ENCODE measurements at places on chromosomes 3 and 15. TPM values are rescaled to one million over a fixed set of nuclear protein-coding genes. Genes with fewer than 3 reads are reported as not detected.

DNA sequence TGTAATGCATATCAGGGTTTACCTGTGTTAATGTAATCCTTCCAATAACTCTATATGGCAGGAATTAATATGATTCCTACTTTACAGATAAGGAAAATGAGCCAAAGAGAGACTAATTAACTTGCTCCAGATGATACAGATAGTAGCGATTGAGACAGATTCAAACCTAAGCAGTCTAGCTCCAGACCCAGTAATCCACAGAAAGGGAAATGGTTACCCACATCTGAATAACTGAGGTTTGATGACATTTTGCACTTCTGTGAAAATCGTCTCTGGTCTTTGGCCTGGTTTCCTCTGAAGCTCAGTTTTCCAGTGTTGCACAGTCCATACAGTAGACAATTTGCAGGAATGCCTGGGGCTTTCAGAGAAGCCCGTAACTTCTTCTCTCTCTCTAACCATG, 177.1 kb upstream of the UMPS start:
- no peak for DNase-seq

DNA sequence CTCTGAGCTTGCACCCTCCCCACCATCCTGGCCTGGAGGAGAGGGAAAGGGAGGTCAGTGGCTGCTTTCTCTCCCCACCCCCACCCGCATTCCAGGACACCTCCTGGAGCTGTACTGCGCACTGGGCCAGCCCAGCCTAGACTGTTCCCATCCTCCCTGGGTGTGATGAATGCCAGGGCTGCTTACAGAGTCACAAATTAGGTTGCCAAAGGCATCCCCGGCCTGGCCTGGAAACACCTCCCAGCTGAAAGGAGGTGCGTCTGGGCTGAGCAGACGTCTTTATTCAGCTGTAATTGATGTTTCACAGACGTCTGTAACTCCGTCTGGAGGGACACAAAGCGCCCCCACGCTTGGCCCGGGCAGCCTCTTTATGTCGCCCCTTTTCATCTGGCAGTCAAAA, 47.6 kb downstream of the RHCG start:
- no peak for DNase-seq

DNA sequence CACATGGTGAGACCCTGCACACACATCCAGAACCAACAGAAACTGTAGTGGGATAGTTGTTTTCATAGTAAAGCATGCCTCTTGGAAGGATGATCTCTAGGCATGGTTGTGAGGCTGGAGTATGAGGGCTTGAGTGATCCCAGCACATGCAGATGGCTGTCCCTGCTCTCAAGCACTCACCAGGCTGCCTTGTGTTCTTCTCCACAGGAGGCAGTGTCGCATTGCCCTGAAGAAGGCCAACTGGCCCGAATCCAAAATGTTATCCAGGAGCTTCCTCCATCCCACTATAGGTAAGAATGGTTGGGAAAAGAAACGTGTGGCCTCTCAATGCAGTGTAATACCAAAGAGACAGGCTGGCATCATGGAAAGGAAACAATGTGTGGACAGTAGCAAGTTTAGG, 82.7 kb downstream of the TMEM39A start:
- DNase-seq = no peak

GRCh38 chr15:33083232-33084081, 111.1 kb downstream of the FMN1 start:
- no peak for DNase-seq

- no peak for DNase-seq
These were observed 17.0 kb downstream of the IREB2 start for GRCh38 chr15:78454992-78455391.

- no peak for DNase-seq
These were observed 239.7 kb downstream of the RPLP1 start for GRCh38 chr15:69692342-69692741.

DNA sequence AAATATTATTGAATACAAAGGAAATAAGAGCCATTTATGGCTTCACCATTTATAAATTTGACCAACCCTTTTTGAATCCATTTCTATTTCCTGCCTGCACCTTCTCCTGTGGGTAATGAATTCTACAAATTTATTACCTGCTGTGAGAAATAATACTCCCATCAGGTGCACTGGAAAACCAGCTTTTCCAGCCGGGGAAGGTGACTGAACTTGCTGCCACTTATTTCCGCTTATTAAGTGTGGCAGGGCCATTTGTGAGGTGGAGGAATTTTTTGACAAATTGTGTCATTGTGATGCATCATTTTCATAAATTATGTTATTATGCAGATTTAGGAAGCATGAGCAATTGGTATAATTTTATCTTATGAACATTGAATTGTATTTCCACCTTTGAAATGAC, 151.1 kb downstream of the SQOR start:
- DNase-seq = no peak

- DNase-seq = no peak
These were observed 34.2 kb upstream of the MTMR14 start for GRCh38 chr3:9615003-9615628.

DNA sequence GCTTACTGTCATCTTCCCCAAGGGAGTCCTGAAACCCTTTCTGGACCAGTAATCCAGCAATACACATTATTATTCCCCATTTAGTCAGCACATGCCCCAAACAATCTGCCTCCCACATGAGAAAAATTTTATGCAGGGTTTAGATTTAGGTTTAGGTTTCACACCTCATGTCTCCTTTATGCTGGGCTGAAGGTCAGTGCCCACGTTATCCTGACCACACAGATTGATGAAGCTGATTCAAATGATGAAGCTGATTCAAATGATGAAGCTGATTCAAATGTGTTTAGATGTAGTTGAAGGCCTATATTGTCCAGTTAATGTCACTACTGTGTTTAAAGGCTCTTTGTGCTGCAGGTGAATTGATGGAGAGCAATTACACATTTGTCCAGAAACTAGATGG, 18.1 kb upstream of the ZBED2 start:
- DNase-seq = no peak

DNA sequence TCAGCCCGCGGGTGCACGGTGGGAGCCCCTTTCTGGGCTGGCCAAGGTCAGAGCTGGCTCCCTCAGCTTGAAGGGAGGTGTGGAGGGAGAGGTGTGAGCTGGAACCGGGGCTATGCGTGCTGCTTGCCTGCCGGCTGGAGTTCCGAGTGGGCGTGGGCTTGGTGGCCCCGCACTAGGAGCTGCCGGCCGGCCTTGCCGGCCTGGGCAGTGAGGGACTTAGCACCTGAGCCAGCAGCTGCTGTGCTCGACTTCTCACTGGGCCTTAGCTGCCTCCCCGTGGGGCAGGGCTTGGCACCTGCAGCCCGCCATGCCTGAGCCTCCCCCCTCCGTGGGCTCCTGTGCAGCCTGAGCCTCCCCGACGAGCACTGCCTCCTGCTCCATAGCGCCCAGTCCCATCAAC, 36.0 kb downstream of the TRH start:
- no peak for DNase-seq

DNA sequence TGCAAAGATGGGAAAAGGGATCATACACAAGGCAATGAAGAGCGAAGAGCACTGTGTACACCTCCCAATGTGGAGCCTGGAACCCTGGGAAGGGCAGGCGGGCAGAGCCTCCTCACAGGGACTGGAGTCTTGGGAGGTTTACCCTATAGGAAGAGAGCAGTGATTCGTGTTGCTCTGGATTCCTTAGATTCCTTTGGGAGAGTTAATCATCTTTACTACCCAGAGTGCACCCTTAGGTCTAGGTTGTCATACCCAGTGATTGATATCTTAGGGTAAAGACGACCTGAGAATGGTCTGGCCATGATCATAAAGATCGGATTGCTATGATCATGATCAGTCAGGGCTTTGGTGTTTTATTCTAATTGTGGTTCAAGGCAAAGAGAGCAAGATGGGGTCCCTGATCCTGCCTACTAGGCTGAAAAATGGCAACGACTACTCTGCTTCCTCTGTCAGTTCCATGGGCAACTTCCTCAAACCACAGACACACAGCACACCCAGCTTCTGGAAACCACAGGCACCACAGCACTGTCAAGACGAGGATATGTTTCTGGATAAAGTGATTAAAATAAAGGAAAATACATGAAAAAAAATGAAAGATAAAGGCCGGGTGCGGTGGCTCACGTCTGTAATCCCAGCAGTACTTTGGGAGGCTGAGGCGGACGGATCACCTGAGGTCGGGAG, 20.4 kb upstream of the MAP6D1 start:
- DNase-seq = no peak

DNA sequence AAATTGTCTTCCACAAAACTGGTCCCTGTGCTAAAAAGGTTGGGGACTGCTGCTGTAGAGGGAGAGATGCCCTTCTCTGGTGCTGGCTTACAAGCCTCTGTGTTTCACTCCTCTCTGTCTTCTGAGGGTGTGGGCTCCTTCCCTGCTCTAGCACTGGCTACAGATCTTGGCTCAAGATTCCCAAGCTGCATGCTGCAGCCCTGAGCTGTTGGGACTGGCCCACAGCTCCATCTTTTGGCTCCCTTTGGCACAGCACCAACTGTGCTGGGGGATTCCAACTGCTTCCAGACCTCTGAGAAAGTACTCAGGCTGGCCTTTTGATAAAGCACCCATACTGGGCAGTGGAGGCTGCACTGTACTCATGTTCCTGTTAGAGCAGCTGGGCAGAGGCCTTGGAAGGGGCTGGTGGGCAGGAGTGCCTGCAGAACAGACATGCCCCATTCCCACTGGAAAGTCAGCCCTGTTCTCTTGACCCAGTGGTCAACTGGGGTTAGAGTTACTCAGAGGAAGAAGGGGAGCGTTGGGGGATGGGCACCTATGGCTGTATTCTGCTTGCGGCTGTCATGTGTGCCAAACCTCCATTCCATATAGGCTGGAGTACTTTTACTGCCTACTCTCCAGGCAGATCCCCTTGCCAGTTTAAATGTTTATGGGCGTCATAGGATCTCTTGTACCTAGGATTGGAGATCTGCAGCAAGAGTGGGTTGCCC, 55.7 kb downstream of the GALK2 start:
- DNase-seq = no peak

DNA sequence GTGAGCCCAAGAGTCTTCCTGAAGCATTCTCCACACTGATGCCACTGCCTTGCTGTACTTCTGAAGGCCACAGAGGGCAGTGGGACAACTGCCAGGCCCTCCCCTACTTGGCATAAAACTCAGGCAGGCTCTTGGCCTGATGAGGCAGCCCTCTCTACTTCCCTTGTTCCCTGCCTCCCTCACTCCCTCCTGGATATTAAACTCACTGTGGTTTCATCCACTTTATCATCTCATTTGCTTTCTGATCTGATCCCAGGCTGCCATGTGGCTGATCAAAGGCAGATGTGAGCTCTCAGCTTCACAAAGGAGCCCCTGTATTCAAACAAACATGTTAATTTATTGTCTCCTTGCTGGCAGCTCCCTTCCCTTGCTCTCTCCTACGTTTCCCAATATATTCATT, 533.5 kb downstream of the IGSF11 start:
- peak; percentile 77 for DNase-seq

- DNase-seq = no peak
These were observed 56.3 kb upstream of the FSTL1 start for GRCh38 chr3:120506828-120507774.

DNA sequence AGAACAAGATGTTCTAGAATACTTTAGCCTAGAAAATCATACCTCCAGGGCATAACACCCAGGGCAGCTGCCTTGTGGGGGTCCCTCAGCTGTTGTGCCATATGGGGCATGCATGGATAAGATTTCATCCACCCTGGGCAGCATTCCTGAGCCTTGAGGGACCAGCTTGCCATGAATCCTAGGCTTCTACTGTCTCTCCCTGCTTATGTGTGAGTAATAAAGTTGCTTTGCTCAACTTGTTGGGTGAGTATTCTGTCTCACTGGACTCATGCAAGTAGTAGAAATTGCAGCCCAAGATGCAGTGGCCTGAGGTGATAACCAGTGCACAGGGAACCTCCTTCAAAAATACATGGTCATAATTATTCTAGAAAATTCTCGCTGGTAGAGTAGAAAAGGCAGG, 52.1 kb upstream of the EPHB1 start:
- no peak for DNase-seq

DNA sequence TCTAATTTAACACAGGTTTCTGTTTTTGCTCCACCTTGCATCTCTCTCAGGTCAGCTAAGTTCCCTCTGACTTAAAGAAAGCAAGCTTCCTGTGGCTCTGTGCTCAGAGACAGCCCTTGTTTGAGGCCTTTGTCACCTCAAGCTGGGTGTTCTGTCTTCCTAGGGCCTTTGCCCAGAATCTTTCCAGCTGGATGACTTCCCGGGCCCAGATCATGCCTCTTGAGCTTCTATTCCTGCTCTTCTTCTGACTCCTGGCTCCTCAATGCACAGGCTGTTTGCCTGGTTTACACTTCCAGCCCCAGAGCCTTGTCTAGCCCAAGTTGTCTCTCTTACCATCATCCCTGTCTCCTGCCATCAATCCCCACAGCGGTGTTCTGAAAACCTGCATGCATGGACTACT, 300.6 kb downstream of the VPS13C start:
- no peak for DNase-seq

DNA sequence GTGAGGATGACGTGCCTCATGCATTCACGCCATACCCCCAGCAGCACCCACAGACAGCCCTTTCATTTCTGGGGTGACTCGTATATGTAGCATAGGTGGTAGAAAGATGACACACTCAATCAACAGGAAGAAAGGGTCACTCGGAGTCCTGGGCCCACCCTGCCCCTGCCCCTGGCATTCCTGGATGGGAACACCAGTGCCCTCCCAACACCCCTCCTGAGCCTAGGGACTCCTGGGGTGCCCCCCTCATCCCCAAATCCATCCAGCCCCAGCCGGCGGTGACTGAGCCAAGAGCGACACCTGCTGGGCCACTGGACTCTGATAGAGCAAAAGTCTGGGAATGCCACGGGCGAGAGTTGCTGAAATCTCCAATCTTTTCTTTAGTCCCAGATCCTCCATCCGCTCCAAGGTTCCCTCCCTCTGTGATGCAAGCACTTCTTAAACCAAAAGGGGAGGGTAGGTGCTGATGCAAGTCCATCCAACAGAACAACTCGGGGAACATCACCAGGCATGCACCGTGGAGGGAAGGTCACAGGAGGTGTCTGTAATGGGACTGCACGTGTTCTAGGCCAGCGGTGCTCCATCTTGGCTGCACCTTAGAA, 31.1 kb downstream of the ACAN start:
- DNase-seq = peak; percentile 48

- DNase-seq = no peak
These were observed 32.8 kb downstream of the ARRDC4 start for GRCh38 chr15:97993310-97993738.

GRCh38 chr15:88091444-88092016, 165.0 kb downstream of the NTRK3 start:
- no peak for DNase-seq

GRCh38 chr15:67021455-67021854, 43.9 kb upstream of the SMAD3 start:
- no peak for DNase-seq

Gene SKOR1
- total RNA-seq = 0.60 TPM

Gene WNT7A
- total RNA-seq = 1.4 TPM

Gene IQSEC1
- 55.2 TPM for total RNA-seq

Gene PRRT3
- total RNA-seq = 3.5 TPM

Gene SPTSSB
- 242 TPM for total RNA-seq

Gene ARRDC4
- total RNA-seq = 13.6 TPM

All from ureter (tissue), 1 donor.